ENCODE measurements at places on chromosomes 12 and 14. TPM values are rescaled to one million over a fixed set of nuclear protein-coding genes. Genes with fewer than 3 reads are reported as not detected.
A peak's percentile ranks its signal among the peaks of the same experiment; 100 is the strongest.

GRCh38 chr14:94129758-94130414, 482 bp upstream of the IFI27L2 start:
- H3K4me3 ChIP-seq, result peak overlapping the region; percentile 61
- H3K27ac ChIP-seq, result peak overlapping the region; percentile 74
- H3K4me1 ChIP-seq, result peaks cover 7% of the 10 kb centered on the region

DNA sequence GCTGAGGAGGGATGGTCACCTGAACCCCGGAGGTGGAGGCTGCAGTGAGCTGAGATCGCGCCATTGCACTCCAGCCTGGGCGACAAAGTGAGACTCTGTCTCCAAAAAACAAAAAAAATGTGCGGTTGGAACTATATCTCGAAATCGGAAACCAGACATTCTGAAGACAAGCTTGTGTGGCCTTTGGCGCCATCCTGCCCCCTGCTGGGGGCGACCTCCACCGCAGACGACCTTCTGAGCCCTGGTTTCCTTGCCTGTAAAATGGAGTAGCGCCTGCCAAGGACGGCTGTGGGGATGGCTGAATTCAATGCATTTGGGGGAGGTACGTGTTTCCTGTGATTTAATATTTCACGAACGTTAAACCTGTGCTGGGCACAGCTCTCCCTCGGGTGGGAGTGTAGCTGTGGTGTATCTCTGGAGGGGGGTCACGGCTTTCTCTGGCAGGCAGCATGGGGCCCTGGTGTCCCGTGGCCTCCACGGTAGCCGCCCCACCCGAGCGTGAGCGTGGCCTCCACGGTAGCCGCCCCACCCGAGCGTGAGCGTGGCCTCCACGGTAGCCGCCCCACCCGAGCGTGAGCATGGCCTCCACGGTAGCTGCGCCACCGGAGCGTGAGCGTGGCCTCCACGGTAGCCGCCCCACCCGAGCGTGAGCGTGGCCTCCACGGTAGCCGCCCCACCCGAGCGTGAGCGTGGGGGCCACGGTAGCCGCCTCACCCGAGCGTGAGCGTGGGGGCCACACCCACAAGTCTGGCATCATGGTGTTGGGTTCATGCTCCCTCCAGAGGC, 55.3 kb downstream of the LRCOL1 start:
- peaks cover 14% of the 10 kb centered on the region for H3K36me3 ChIP-seq
- H3K27ac ChIP-seq, result no peak overlapping the region
- H3K4me1 ChIP-seq, result no peaks in the 10 kb centered on the region
- no peaks in the 10 kb centered on the region for H3K27me3 ChIP-seq

DNA sequence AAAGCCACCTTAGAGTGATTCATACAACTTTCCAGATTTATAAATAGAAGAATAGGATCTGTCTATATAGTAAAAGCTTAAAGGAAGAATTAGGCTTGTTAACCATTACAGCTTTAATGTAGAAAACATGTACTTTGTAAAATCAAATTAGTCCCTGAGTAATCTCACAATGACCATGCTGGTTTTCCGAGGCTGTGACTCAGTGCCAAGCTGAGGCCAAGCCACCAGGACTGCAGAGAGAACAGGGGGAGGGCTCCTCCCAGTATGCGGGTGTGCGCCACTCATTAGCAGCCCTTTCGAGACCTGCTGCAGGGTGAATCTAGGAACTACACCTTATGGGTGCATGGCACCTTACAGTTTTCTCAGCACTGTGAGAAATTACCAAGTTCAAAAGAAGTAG, 167.0 kb downstream of the EFCAB11 start:
- H3K36me3 ChIP-seq, result no peaks in the 10 kb centered on the region
- no peak for DNase-seq
- no peaks in the 10 kb centered on the region for H3K27me3 ChIP-seq
- H3K27ac ChIP-seq, result no peak overlapping the region

DNA sequence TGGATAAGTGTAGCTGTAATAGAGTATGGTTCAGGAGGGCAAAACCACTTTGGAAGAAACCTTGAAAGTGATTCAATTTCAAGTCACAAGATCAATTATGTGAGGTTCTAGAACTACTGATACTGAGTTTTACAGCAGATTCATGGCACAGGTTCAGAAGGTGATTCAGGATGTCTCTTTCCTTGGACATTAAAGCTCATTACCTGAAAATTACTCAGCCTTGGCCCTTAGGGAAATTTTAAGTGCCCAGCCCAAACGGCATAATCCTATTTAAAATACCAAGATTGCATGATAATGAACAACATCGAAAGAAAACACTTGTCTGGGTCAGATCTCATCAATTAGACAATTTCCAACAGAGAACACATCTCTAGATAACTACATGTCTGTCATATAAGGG, 70.2 kb upstream of the SLC38A2 start:
- peak; percentile 37 for DNase-seq
- no peaks in the 10 kb centered on the region for H3K4me1 ChIP-seq

DNA sequence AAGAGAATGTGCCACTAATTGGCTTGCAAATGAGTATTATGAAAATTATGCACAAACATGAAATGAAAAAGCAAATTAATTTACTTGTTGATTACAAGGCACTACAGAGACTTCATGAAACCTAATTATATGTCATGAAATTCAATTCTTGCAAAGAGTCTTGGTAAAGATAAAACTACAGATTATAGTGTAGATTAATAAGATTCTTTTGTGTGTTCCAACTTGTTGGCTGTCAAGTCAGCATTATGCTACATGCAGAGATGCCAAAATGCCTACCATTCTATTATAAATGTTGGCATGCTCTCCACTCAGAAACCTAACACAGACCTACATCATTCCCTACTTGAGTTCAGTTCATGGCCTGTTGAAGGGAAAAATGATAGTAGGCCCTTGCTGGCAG, 97.2 kb upstream of the KITLG start:
- no peak for DNase-seq
- H3K27ac ChIP-seq, result no peak overlapping the region
- no peaks in the 10 kb centered on the region for H3K27me3 ChIP-seq
- no peaks in the 10 kb centered on the region for H3K36me3 ChIP-seq
- H3K4me3 ChIP-seq, result no peak overlapping the region
- H3K4me1 ChIP-seq, result no peaks in the 10 kb centered on the region

GRCh38 chr14:21267886-21268616, 1.2 kb downstream of the HNRNPC start:
- peak; percentile 34 for DNase-seq
- H3K36me3 ChIP-seq, result peaks cover 33% of the 10 kb centered on the region
- peak overlapping the region; percentile 87 for H3K4me3 ChIP-seq
- no peaks in the 10 kb centered on the region for H3K27me3 ChIP-seq

DNA sequence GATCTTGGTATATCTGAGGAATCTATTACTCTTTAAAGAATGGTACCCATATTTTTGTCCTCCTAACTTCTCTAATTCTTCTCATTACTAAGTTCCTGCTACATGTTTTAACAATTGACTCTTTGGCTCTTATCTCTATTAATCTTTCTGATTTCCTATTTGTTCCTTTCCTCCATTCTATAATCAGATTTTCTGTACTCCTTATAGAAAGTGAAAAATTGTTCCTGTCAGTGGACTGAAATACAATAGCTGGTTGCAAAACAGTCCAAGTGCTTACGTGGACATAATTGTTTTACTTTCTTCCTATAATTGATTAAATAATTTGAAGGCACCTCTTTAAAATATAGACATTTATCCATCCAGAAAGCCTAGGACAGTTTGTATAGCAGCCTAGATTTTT, 86.7 kb upstream of the PTHLH start:
- no peaks in the 10 kb centered on the region for H3K27me3 ChIP-seq
- no peak for DNase-seq
- H3K4me3 ChIP-seq, result no peak overlapping the region
- H3K4me1 ChIP-seq, result no peaks in the 10 kb centered on the region

GRCh38 chr12:96883571-96883970, 23.5 kb upstream of the NEDD1 start:
- no peak overlapping the region for H3K27ac ChIP-seq
- H3K36me3 ChIP-seq, result no peaks in the 10 kb centered on the region
- no peaks in the 10 kb centered on the region for H3K4me1 ChIP-seq
- no peak for DNase-seq

GRCh38 chr14:34359420-34360117, 102.5 kb downstream of the SPTSSA start:
- no peaks in the 10 kb centered on the region for H3K36me3 ChIP-seq
- no peak overlapping the region for H3K27ac ChIP-seq
- H3K4me3 ChIP-seq, result no peak overlapping the region
- peak; percentile 31 for DNase-seq
- no peaks in the 10 kb centered on the region for H3K4me1 ChIP-seq

GRCh38 chr14:91358654-91359220, 58.9 kb downstream of the CCDC88C start:
- peaks cover 4% of the 10 kb centered on the region for H3K36me3 ChIP-seq
- H3K4me1 ChIP-seq, result peaks cover 13% of the 10 kb centered on the region
- no peak overlapping the region for H3K4me3 ChIP-seq
- H3K27ac ChIP-seq, result no peak overlapping the region
- no peak for DNase-seq

GRCh38 chr12:78928200-78929074, 63.9 kb downstream of the SYT1 start:
- H3K27ac ChIP-seq, result no peak overlapping the region
- DNase-seq, result no peak
- no peaks in the 10 kb centered on the region for H3K4me1 ChIP-seq
- H3K4me3 ChIP-seq, result no peak overlapping the region

- no peaks in the 10 kb centered on the region for H3K36me3 ChIP-seq
- H3K4me1 ChIP-seq, result no peaks in the 10 kb centered on the region
- no peak overlapping the region for H3K4me3 ChIP-seq
- H3K27ac ChIP-seq, result no peak overlapping the region
Measured at GRCh38 chr14:95039259-95039992, 117.9 kb downstream of the DICER1 start.

GRCh38 chr12:90510948-90511347, 444.0 kb downstream of the CCER1 start:
- no peaks in the 10 kb centered on the region for H3K36me3 ChIP-seq
- no peak overlapping the region for H3K4me3 ChIP-seq
- DNase-seq, result no peak
- no peaks in the 10 kb centered on the region for H3K4me1 ChIP-seq
- no peak overlapping the region for H3K27ac ChIP-seq

DNA sequence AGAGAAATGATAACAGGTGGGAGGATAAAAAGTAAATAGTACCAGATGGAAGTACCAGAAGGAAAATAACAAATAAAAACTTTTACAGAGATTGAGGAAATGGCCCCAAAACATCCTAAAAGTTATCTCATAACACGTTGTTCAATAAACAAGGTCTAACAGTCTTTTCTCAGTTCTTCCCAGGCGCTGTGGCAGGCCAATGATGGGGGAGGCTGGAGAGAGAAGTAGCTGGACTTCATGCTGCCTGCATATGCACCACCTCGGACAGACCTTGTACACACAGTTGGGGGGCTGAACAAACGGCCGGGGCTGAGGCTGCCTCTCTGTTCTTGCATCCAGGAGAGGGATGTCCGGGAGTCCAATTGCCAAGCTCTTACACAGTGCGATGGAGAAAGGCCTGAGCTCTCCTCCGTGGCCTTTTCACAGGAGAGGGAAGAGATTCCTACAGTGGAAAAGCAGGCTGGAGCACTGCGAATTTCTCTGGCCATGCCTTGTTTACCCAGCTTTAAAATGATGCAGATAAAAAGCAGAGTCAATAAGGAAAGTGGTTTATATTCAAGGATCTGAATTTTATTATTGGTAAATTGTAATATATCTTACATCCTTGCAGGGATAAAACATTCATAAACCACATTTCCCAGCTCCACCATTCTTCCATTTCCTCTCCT, 109.8 kb downstream of the PHLDA1 start:
- H3K27me3 ChIP-seq, result no peaks in the 10 kb centered on the region
- DNase-seq, result no peak
- no peaks in the 10 kb centered on the region for H3K4me1 ChIP-seq
- H3K4me3 ChIP-seq, result no peak overlapping the region

GRCh38 chr14:54642801-54643695, 76.1 kb downstream of the SAMD4A start:
- no peaks in the 10 kb centered on the region for H3K27me3 ChIP-seq
- no peaks in the 10 kb centered on the region for H3K4me1 ChIP-seq
- no peaks in the 10 kb centered on the region for H3K36me3 ChIP-seq
- H3K27ac ChIP-seq, result no peak overlapping the region
- no peak for DNase-seq

- no peaks in the 10 kb centered on the region for H3K4me1 ChIP-seq
- H3K4me3 ChIP-seq, result no peak overlapping the region
- H3K27ac ChIP-seq, result no peak overlapping the region
- no peaks in the 10 kb centered on the region for H3K36me3 ChIP-seq
- DNase-seq, result no peak
Measured at GRCh38 chr14:60768602-60769001, 34.0 kb downstream of the MNAT1 start.

DNA sequence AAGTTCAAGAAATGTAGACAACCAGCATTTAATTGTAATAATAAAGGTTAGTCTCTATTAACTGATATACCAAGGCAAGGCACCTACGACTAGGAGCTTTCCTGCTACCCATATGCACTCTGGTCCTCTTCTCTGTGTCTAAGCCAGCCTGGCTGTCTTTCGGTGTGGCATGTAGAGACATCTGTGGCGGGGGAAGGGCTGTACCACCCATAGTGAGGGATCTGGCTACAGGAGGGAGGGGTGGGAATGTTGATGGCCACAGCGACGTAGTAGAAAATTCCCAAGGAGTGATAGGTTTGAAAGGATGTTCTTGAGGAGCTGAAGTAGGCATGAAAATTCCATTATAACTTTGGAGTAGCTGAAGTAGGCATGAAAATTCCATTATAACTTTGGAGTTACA, 344.2 kb downstream of the ATP23 start:
- DNase-seq, result no peak
- no peaks in the 10 kb centered on the region for H3K36me3 ChIP-seq
- H3K4me3 ChIP-seq, result no peak overlapping the region
- no peaks in the 10 kb centered on the region for H3K27me3 ChIP-seq

DNA sequence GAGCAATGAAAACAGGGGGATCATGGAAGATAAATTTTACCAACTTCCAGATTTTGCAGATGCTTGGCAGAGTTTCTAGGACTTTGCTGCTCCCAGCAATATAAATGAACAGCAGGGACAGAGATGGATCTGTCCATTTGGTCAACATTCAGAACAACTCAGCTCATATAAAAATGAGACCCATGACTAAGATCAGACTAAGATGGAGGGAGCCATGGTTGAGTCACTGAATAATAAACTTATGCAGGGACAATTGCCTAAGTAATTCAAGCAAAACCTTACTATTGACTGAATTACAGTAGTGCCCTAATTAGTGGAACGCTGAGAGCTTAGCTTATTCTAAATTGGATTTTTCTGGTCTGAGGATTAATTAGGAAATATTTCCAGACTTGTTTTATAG, 205.1 kb downstream of the SLC5A8 start:
- H3K4me3 ChIP-seq, result no peak overlapping the region
- H3K27me3 ChIP-seq, result no peaks in the 10 kb centered on the region
- H3K4me1 ChIP-seq, result no peaks in the 10 kb centered on the region
- H3K36me3 ChIP-seq, result no peaks in the 10 kb centered on the region

GRCh38 chr12:53497461-53497860, 1.8 kb downstream of the MAP3K12 start:
- H3K4me1 ChIP-seq, result peaks cover 56% of the 10 kb centered on the region
- no peaks in the 10 kb centered on the region for H3K36me3 ChIP-seq
- no peaks in the 10 kb centered on the region for H3K27me3 ChIP-seq
- no peak overlapping the region for H3K27ac ChIP-seq
- no peak overlapping the region for H3K4me3 ChIP-seq

TSHR gene
- polyA plus RNA-seq, result 0.16 TPM

TAS2R9 gene
- polyA plus RNA-seq, result not detected

LTB4R2 gene
- 6.0 TPM for polyA plus RNA-seq

PTPRB gene
- polyA plus RNA-seq, result 7.2 TPM

TRHDE gene
- polyA plus RNA-seq, result 14.2 TPM

DTX3 gene
- polyA plus RNA-seq, result 25.9 TPM

AQP2 gene
- polyA plus RNA-seq, result 0.01 TPM

LRIG3 gene
- 38.9 TPM for polyA plus RNA-seq

SLC15A5 gene
- polyA plus RNA-seq, result not detected

MYF6 gene
- 0.21 TPM for polyA plus RNA-seq

PLCZ1 gene
- not detected for polyA plus RNA-seq

CD163L1 gene
- 18.2 TPM for polyA plus RNA-seq
